NCI-H1694 treated with DMSO at 0.1 percent for 48 hours (cell line): ENCODE measurements at places on chromosomes 6 and 20.

GRCh38 chr6:147195510-147195909 lies 8.7 kb upstream of the STXBP5 start:
- DNase-seq: no peak

DNA sequence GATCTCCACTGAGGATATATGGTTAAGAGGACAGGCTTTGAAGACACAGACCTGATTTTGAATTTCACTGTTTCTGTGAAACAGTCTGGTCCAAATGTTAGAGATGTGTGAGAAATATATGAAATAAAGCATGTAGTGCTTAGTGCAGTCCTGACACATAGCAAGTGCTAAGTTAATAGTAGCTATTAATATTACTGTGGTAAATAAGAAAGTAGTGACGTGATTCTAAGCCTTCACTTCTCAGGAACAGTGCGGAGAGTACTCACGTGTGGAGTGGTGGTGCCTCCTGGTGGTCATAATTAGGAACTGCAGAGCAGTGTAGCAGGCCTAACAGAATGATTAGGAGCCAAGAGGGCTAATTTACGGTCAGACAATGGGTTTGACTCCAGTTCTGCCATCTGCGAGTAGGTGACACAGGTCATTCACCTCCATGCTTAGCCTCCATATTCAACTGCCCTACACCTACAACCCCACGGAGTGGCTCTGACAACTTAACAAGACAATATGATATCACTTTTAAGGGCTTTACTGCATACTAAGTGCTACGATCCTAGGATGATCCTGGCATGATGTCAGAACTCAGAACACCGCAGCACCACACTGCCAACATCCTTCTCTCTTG lies 106.2 kb downstream of the JPH2 start:
- peak; percentile 43 for DNase-seq

DNA sequence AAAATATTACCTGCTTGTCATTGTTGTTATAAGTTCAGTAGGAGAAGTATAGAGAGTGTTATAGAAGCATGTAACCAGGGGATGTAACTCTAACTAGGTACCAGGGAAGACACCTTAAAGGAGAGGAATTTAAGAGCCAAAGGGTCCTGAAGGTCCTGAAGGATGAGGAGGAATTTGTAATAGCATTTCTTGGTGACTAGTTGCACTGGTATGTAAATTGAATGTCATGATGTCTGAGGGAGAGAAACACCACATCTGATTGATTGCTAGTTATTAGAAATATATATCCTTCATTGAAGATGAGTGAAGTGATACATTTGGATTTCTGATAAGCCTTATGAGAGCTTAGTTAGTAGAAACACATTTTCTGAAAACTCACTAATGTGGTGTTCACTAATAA lies 643.8 kb downstream of the RFPL4B start:
- no peak for DNase-seq

- no peak for DNase-seq
Observed at GRCh38 chr6:162371121-162371520, 356.4 kb downstream of the PRKN start.

DNA sequence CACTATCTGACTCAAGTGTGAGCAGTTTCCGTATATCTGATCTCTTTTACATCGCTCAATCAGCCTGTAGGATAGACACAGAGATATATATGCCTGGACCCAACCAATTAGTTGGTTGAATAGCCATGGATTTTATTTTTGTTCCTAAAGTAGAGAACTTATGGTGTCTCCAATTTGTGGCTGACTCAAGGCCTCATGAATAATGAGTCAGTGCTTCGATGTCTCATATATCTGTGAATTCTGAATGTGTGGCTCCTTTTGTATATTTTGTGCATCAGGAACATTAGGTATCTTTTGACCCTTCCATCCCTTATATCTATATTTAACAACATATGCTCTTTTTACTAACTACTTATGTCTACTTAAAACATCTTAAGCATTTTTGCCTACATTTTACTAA lies 64.5 kb downstream of the OR2B2 start:
- no peak for DNase-seq
